ENCODE measurements at places on chromosomes 12 and 14.

DNA sequence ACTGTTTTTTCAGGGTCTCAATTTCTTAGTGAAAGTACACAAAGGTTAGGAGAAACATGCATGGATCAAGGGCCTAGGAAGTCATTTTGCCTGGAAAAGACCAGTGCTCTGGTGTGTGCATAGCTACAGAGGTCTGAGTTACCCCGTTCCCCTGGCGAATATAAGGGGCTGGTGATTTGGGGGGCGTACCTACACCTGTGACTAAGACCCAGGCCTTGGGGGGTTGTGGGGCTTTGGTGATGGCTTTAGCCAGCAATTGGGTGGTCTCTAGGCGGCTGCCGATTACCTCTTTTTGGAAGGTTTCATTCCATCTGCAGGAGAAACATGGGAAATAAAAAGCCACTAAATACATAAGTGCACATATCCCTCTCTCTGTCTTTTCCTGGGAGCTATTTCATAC lies 1.1 kb downstream of the SDR39U1 start:
- DNase-seq: no peak

DNA sequence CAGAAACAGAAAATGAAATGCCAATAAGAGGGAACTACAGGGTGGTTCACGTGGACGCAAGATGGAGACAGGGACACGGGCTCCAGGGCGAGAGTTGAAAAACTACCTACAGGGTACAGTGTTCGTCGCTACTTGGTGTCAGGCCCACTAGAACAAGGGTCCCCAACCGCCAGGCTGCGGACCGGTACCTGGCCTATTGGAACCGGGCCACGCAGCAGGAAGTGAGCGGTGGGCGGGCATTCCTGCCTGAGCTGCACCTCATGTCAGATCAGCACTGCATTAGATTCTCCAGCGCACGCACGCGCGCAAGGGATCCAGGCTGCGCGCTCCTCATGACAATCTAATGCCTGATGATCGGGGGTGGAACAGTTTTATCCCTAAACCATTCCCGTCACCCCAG lies 14.8 kb downstream of the INF2 start:
- no peak for DNase-seq

DNA sequence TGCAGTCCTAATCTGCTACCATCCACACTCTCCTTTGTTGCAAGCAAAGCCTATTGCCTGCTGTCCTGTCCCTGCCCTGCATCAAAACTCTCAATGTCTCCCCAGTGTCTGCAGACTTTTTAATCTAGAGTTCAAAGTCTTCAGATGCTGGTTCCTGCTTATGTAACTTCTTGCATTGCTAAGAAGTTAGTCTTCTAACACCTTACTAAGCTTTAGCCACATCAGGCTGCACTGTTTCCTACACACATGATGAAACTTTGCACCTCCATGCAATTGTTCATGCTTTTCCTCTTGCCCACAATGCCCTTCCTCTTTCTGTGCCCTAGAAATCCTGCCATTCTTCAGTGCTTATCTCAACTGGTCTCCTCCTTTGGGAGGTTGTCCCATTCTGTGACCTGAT lies 16.2 kb upstream of the DICER1 start:
- no peak for DNase-seq

DNA sequence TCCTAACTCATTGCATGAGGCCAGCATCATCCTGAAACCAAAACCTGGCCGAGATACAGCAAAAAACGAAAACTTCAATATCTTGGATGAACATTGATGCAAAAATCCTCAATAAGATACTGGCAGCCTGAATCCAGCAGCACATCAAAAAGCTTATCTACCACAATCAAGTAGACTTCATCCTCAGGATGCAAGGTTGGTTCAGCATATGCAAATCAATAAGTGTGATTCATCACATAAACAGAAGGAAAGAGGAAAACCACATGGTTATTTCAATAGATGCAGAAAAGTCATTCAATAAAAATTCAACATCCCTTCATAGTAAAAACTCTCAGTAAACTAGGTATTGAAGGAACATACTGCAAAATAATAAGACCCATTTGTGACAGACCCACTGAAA lies 56.5 kb upstream of the PPFIA2 start:
- peak; percentile 34 for DNase-seq

- DNase-seq: no peak
These were observed 124.9 kb downstream of the DERA start for GRCh38 chr12:16036073-16036472.

DNA sequence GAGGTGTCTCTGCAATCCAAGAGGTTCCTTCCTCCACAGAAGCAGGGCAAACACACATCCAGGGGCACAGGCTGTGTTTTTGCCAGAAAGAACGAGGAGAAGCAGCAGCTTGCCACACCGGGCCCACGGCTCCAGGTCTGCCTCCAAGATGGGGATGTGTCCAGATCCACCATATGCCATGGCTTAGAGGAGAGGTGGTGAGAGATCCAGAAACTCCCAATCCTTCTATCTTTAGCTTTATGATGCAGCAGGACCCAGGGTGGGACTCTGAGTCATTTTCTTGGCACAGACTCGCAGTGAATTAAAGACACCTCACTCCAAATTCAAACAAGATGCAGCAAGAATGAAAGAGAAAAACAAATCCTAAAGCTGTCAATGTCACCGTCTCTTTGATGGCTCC lies 481.4 kb upstream of the TMEM132C start:
- DNase-seq: no peak

GRCh38 chr12:127300753-127301152 lies 966.2 kb upstream of the TMEM132C start:
- DNase-seq: no peak

DNA sequence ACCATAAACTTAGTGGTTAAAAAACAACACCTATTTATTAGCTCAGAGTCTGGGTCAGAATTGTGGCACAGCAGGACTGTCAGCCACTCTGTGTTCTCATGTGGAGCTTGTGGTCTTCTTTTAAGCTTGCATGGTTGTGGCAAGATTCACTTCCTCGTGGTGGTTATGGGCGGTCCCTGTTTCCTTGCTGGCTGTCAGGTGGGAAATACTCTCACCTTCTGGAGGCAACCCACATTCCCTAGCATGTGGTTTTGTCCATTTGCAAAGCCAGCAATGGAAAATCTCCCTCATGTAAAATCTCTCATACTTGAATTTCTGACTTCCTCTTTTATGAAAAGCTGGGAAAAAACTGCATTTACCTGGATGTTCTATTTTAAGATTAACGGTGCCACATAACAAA lies 229.8 kb downstream of the ALX1 start:
- no peak for DNase-seq

- no peak for DNase-seq
These were observed 220.3 kb downstream of the MON2 start for GRCh38 chr12:62686938-62687337.

DNA sequence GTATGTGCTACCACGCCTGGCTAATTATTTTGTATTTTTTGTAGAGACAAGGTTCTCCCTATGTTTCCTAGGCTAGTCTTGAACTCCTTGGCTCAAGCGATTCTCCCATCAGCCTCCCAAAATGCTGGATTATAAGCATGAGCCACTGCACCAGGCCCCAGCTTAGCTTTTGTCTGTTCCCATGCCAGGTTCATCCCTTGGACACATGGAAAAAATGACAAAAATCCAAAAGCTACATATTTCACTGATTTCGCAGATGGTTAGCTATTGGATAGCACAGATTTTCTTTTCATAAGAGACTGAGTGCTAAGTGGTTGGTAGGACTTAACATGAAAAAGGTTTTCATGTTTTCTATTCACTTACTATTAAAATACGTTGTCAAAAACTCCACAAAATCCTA lies 286.6 kb upstream of the KITLG start:
- no peak for DNase-seq

DNA sequence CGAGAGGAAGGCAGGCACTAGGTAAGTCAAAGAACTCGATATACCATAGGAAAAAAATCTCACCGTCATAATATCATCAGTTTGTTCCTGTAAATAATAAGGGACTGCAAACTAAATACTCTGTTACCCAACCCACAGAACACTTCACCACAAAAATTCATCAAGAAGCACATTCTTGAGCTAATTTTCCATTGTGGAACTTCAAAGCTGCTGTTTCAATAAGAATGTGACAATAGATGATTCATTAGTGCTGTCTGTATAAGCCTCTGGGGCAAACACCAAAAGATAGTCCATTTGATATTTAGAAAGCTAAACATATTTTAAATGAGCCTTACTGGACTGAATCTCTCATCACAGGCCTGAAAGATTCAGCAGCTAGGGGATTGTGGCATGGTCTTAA lies 219.4 kb downstream of the KSR2 start:
- DNase-seq: no peak

DNA sequence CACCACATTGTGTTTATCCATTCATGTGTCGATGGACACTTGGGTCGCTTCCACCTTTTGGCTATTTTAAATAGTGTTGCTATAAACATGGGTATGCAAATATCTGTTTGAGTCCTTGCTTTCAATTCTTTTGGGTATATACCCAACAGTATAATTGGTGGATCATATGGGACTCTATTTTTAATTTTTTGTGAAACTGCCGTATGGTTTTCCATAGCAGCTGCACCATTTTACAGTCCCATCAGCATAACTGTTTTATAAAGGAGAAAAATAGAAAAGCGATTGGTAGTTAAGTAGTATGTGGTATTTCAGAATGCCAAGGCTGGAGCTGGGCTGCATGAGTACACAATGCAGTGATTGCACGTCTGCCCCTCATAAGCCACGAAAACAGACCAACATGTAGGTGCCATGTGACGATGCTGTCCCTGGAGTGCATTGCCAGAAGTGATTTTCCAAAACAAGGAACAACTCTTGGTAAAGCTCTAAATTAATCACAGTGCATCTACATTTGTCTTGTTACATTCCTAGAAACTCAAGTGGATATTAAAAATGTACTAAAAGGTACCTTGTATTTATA lies 83.5 kb downstream of the C12orf75 start:
- no peak for DNase-seq

DNA sequence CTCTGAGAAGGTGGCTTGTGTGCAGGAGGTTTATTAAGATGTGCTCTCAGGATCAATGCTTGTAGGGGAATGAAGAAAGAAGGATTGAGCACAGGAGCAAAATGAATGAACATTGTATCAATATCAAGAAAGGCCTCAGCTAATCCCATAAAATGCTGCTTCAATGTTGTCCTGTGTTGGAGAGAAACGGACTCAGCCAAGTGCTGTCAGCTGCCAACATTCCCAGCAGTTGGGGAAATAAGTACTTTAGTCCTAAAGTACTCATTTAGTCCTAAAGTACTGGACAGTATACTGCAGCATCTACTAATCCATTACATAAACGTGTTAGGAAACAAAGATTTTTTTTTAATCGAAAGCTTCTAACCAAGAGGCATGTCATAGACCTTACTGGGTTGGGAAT lies 255.9 kb downstream of the SEC23A start:
- DNase-seq: no peak

DNA sequence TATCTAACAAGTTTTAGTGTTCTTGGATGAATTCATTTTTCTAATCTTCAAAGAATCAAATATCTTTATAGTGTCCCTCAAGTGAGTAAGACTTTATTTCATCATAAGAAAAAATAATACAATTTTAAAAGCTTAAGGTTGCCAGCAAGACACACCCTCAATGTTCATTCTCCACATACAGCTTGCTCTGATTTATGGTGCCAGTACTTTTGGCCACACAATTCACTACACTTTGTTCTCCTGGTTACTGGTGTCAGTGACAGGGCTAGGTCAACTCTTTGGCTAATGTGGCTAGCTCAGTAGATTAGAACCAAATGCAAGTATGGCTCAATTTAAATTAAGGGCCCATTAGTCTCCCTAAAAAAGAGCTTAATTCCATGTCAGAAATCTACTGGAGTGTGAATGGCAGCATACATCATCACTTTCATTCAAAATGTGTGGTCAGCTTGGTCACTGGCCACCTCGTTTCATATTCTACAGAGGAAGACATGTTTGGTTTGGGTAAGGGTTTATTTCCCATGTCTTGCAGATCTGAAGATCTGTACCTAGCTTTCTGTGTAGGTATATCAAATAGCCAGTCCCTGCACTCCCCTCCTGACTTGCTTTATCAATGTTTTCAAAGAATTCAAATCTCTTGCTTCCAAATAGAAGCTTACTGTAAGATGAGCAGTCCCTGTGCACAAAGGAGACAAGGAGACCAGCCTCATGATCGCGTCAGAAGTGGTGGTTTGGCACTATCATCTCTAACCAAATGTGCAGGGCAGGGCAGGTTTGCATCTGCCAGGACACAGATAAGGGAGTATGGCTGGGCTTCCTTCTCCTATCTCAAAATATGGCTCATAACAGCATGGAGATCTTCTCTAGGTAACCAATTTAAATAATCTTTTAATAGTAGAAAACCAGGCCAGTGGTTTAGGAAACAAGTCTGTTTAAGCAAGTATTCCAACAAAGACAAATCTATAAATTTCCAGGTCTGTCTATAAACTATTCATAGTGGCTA lies 31.3 kb downstream of the HECTD4 start:
- DNase-seq: no peak

GRCh38 chr14:87508333-87508732 lies 484.6 kb downstream of the GALC start:
- peak; percentile 48 for DNase-seq

DNA sequence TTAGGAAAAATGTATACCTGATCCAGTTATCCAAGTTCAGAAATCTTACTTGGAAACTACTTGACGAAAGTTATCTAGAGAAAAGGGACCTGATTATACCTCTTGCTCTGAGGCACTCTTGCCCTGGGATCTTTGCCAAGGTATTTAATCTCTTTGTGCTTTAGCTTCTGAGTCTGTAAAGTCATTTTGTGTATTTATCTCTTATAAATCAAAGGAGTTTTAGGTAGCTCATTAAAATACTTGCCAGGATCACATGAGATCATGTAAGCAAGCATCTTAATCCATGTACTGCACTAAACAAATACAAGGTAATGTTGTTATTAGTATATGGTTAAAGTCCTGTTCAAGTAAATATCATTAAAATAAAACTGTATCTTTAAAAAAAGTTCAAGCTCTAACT lies 147.5 kb downstream of the IPO8 start:
- no peak for DNase-seq
